ENCODE measurements at places on chromosomes 1 and 21. TPM values are rescaled to one million over a fixed set of nuclear protein-coding genes. Genes with fewer than 3 reads are reported as not detected.

GRCh38 chr1:41349361-41350054 lies 11.7 kb upstream of the FOXO6 start:
- DNase-seq: no peak

GRCh38 chr1:51622455-51622913 lies 5.6 kb downstream of the OSBPL9 start:
- DNase-seq: peak; percentile 96

- peak; percentile 67 for DNase-seq
Measured at GRCh38 chr1:9289090-9289534, 3.6 kb upstream of the SPSB1 start.

GRCh38 chr1:116564426-116564825 lies 6.4 kb downstream of the CD58 start:
- no peak for DNase-seq

- DNase-seq: no peak
Measured at GRCh38 chr1:16385659-16386453, 18.8 kb downstream of the SZRD1 start.

DNA sequence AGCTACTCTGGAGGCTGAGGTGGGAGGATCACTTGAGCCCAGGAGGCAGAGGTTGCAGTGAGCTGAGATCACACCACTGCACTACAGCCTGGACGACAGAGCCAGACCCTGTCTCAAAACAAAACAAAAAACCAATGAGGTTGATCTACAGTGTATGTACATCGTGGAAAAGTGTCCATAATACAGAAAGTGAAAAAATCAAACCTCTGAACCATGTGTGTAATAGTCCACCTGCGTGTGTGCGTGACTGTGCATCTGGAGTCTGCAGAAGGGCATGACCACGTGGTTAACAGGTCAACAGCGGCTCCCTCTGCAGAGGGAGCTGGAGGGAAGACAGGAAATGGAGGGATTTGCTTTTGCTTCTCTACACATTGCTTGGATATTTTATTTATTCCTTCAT lies 32.4 kb upstream of the ENO1 start:
- peak; percentile 52 for DNase-seq

DNA sequence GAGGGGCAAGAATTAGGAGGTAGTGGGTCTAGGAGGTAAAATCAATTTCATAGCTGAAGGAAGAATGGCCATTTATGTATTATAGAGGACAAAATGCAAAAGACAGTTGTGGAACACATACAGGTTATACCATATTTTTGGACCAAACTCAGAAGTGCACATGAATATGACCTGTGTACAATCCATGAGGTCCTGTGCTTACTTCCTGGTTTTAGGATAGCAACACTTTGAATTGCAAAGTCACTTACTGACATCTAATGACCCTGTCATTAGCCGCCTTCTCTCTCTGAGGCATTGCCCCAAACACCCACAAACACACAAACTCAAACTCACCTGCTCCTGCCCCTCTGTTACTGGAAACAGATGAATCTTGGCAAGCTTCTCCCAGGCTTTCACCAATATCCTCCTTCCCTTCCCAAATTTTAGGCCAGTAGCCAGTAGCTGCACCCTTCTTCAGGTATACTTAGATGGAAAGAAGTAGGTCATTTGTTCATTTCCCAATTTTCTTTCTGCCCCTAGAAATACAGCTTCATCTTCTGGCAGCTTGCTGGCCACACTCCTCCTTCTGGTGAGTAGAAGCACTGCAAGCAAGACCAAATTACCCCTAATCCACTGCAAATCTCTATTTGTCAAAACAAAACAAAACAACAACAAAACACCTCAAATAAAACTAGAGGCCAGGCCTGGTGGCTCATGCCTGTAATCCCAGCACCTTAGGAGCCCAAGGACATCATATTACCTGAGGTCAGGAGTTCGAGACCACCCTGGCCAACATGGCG lies 13.7 kb upstream of the RPL5 start:
- peak; percentile 36 for DNase-seq

- no peak for DNase-seq
Measured at GRCh38 chr1:46551597-46552095, at the start of gene KNCN. Gene KNCN (minus strand): TSS chr1:46551647. CDS start chr1:46551215, 432 bp downstream.

GRCh38 chr1:119340861-119341261 lies 27.7 kb upstream of the HAO2 start:
- DNase-seq: no peak

GRCh38 chr1:76501136-76501535 lies 366.1 kb upstream of the ST6GALNAC5 start:
- no peak for DNase-seq

GRCh38 chr1:33903210-33903589 lies 39.3 kb downstream of the HMGB4 start:
- peak; percentile 99 for DNase-seq

DNA sequence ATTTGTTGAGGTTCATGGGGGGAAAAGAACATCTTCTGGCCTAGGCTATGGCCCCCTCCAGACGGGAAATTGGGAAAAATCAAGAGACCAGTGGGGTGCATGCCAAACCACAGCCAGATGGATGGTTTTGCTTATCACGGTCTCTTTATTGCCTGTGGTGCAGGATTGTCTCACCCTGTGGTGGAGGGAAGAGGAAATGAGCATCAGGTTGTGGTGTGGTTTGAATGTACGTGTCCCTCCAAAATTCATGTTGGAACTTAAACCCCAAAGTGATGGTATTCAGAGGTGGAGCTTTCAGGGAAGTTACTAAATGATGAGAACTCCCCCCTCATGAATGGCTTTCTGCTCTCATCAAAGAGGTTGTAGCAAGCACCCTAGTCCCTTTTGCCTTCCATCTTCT lies 525.7 kb downstream of the NPHP4 start:
- DNase-seq: no peak

DNA sequence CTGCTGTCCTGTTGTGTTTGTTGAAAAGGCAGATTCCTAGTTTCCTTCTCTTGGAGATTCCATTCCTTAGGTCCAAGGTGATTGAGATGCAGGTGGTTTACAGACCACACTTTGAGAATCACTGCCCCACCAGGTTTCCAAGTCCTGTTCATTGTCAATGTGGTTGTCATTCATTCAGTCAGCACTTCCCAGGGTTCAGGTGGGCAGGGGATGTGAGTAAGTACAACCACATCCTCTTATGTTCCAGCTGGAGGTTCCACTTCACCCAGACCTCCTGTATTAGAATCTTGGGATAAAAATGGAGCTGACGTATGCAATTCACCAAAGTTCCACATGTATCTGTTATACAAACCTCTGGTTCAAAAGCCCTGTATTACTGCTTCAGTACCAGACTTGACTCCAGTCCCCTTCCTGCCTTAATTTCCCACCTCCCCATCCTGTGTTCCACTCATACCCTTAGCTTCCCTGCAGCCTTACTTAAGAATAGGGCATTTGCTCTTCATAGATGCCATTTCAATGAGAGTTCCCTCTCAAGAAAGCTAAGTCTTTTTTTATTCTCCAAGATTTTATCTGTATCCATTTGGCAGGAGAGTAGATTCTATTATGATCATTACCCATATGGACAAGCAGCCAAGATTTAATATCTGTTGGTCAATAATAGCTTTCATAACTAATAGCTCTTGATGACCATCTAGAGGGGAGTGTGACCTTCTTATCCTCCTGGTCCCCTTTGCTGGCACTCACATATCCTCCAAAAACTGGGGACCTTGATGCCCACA lies 46.0 kb upstream of the CAMK1G start:
- no peak for DNase-seq

- peak; percentile 9 for DNase-seq
Measured at GRCh38 chr1:227305894-227306626, 12.2 kb downstream of the CDC42BPA start.

- DNase-seq: no peak
Measured at GRCh38 chr1:194060481-194060880, 874.1 kb upstream of the B3GALT2 start.

GRCh38 chr1:98422816-98423215 lies 238.7 kb upstream of the SNX7 start:
- no peak for DNase-seq

DNA sequence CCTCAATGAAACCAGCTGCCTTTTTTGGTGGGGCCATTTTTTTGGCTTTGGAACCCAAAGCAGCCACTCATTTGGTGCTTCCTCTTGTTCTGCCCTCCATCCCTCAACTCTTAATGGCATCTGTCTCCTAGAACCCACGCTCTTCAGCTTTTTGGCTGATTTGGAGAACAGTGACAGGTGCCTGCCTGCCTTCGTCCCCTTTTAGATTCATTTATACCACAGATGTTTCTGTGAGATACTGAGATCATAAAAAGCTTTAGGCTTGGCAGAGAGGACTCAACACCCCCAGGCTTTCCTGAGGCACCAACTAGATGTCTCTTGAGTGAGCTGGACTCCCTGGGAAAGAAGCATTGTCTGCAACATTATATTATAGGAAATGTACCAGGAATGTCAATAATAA lies 20.4 kb upstream of the YTHDF2 start:
- no peak for DNase-seq

DNA sequence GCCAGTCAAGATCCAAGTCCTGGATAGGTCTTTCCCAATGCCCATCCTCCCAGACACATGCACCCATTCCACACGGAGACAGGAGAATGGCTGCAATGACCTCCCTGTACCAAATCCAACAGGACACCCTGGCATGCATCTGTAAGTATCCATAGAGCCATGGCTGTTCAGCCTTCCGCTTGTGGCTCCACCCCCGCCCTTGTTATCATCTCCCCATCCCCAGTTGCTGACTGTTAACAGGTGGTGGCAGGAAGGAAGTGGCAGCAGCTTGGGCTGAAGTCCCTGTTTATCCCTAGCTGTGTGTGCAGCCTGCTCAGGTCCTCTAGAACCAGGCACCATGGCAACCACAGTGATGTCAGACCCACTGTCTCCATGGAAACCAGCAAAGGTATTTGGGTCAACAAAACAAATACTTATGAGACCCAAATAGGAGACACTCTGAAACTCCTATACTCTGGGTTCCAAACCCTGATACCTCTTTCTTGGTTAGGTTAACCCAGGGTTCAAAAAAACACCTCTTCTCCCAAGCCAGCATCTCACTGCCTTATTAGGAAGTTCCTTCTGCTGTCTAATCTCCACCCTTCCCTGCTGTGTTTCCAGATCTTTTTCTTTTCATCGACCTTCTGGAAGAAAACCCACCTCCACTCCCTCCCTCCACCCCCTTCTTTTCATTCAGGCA lies 721 bp downstream of the PBXIP1 start:
- peak; percentile 81 for DNase-seq

- DNase-seq: peak; percentile 38
Measured at GRCh38 chr1:9234223-9235095, at the start of gene H6PD. Gene H6PD (plus strand): TSS chr1:9234774. CDS start chr1:9244935, 10,161 bp downstream.

DNA sequence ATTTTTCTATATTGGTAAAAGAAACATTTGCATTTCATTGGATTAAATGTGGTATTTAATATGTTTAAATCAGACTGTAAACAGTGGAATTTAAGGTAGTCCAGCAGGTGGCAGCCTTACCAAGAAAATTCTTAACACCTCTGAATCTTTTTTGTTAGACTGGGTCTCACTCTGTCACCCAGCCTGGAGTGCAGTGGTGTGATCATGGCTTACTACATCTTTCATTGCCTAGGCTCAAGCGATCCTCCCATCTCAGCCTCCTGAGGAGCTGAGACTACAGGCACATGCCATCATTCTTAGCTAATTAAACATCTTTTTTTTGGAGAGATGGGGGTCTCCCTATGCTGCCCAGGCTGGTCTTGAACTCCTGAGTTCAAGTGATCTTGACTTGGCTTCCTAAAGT lies 98.8 kb downstream of the RABGAP1L start:
- DNase-seq: peak; percentile 55

- DNase-seq: no peak
Measured at GRCh38 chr1:34739613-34740012, 15.2 kb upstream of the GJB5 start.

Gene KCNT2
- total RNA-seq: 1.0 TPM

Gene TMEM183A
- 136 TPM for total RNA-seq

Gene KCNQ4
- 0.20 TPM for total RNA-seq

Gene CFHR5
- total RNA-seq: not detected

Gene ZBTB8A
- 8.9 TPM for total RNA-seq

Gene HRNR
- total RNA-seq: under 0.01 TPM

All from renal cortical epithelial cell (primary cell).